ENCODE measurements at places on chromosomes 12 and 14.

GRCh38 chr12:131131808-131132117 is 178.1 kb downstream of the ADGRD1 start:
- no peak for DNase-seq

DNA sequence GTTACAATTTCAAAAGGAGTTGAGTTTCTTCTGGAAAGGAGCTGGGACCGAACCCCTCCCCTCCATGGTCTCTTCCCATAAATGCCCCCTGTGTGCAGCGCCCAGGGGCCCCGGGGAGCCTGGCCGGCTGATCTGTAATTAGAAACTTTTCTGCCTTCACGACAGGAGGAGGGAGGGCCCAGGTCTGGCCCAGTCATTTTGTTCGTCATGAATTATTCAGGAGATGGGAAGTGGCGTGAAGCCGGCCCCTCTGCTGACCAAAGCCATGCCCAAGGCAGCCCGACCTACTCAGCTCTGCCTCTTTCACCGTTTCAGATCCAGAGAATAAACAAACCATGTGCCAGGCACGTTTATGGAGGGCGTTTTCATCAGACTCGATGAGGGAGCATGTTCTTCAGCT is 33.3 kb upstream of the MSI1 start:
- no peak for DNase-seq

DNA sequence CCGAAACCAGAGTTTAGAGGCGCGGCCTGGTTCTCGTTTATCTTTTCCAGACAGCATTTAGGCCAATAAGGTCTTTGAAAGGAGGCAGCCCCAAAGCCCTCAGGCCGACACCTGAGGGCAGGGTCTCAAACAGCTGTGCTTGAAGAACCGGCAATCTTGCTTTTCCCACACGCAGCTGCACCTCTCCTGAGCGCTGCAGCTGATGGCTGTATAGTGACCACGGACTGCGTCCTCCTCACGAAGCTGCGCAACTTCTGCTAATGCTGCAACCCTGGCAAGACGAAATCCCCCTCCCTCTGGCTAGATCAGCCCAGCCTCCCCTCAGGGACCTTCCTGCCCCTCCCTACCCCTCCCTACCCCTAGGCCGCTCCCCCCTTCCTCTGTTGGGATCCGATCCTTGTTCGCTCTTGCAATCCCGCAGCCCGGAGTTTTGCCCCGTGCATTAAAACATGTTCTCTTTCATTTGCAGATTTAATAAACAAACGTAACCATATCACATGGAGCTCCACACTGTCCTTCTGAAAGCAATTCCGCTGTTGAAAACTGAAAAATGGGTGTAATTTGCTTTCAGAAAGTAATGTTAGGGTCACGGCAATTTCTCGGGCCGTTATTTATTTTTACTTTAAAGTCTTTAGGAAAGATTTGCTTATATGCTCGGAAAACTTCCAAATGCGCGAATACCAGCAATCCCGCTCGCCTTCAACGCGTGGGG is 4.8 kb upstream of the PAX9 start:
- DNase-seq = no peak

DNA sequence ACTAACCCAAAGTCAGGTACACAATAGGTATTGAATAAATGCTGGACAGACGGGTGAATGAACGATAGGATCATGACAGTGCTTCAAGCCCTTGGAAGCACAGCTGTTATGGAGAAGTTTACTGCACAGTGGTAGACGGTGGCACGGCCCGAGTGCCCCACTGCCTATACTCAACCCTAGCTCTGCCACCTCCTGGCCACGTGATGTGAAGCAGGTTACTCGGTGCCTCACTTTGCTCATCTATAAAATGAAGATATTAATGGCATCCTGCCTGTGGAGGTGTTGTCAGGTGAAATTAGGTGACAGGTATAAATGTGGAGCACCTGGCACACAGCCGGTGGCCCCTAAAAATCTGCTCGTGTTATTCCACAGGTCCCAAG is 5.8 kb downstream of the ASB2 start:
- DNase-seq = no peak

DNA sequence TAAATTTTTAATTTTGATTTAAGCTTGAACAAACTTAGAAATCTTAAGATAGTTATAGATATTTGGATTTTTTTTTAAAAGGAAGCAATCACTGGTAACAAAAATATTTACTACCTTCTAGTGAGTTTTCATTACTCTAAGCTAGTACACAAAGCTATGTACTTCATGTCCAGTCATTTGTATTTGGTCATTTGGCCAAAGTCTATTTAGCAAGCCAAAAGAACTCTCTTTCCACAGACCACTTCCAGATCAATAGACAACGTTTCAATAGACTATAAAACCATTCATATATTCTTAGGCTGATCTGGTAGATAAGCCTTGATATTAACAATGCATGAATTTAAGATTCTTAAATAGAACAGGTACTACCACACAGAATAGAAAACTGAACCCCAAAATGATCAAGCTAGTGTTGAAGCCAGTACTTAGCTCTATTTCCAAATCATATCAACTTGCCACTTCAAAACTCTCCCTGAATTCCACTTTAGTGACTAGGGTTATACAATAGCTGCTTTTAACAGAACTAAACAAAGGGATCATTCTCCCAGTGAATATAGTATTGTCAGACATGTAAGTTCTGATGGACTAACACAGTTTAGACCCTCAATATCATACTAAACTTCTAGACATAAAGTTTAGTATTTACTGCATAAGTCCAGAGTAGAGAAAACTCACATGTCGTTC is 21.7 kb downstream of the CAPRIN2 start:
- DNase-seq = no peak
